Activated CD8-positive, alpha-beta T cell treated with anti-CD3 and anti-CD28 coated beads for 36 hours (primary cell): ENCODE measurements at places on chromosomes 4 and X.

GRCh38 chr4:59630235-59630634 is 1569.9 kb upstream of the ADGRL3 start:
- no peaks in the 10 kb centered on the region for H3K4me1 ChIP-seq
- no peak overlapping the region for H3K4me3 ChIP-seq
- no peak for DNase-seq
- H3K27me3 ChIP-seq, result no peaks in the 10 kb centered on the region
- no peaks in the 10 kb centered on the region for H3K36me3 ChIP-seq

DNA sequence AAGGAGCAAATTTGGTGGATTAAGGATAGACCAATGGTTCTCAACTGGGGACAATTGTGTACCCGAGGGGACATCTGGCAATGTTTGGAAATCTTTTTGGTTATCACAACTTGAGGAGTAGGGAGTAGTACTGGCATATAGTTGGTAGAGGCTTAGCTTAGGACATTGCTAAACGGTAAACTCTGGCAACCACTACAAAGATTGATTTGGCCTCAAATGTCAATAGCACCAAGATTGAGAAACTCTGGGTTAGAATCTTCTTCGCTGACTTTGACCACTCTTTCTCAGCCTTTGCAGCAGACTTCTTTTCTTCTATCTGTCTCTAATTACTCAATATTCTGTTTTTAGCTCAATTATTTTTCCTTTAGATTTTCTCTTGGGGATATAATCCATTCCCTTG is 1.5 kb upstream of the NBDY start:
- H3K36me3 ChIP-seq, result peaks cover 5% of the 10 kb centered on the region
- no peak for DNase-seq
- no peak overlapping the region for H3K4me3 ChIP-seq
- peak overlapping the region; percentile 77 for H3K27ac ChIP-seq

DNA sequence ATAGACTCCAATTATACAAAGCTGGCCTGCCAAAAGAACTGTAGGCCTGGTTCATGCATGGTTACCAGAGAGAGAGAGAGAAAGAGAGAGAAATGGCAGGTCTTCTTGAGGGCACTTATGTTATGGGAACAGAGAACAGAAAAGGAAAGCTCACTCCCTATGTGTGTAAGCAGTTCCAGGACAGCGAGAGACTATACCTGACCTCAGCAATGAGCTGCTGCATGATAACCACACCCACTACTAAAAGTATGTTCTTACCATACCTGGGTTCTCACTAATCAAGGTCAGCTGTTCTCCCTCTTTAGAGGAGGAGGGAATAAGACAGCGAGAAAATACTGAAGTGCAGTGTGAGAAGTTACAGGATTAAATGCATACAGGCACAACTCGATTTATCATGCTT is 583.3 kb downstream of the GBA3 start:
- DNase-seq, result no peak
- H3K4me1 ChIP-seq, result no peaks in the 10 kb centered on the region
- H3K36me3 ChIP-seq, result no peaks in the 10 kb centered on the region
- H3K4me3 ChIP-seq, result no peak overlapping the region

DNA sequence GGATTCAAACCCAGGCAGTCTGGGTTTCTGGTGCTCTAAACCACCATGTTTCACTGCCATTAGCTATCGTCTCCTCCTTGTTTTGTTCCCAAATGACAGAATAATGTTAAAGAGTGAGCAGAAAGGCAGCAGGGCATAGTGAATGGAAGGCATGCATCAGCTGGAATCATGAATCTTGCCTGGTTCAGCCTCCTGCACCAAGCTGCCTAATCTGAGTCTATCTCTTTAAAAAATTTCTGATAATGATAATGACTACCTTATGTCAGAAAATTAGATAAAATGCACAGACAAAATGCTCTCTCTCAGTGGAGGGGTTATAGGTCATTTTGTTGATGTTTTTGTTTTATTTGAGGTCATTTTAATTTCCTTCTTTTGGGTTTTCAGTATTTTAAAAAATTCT is 187.4 kb downstream of the RASL11B start:
- no peak overlapping the region for H3K4me3 ChIP-seq
- H3K27me3 ChIP-seq, result no peaks in the 10 kb centered on the region
- H3K27ac ChIP-seq, result no peak overlapping the region
- DNase-seq, result no peak
- H3K4me1 ChIP-seq, result no peaks in the 10 kb centered on the region

GRCh38 chrX:64739792-64740378 is 236.4 kb downstream of the ZC4H2 start:
- no peak overlapping the region for H3K4me3 ChIP-seq
- H3K27ac ChIP-seq, result no peak overlapping the region
- no peaks in the 10 kb centered on the region for H3K27me3 ChIP-seq
- H3K36me3 ChIP-seq, result no peaks in the 10 kb centered on the region

DNA sequence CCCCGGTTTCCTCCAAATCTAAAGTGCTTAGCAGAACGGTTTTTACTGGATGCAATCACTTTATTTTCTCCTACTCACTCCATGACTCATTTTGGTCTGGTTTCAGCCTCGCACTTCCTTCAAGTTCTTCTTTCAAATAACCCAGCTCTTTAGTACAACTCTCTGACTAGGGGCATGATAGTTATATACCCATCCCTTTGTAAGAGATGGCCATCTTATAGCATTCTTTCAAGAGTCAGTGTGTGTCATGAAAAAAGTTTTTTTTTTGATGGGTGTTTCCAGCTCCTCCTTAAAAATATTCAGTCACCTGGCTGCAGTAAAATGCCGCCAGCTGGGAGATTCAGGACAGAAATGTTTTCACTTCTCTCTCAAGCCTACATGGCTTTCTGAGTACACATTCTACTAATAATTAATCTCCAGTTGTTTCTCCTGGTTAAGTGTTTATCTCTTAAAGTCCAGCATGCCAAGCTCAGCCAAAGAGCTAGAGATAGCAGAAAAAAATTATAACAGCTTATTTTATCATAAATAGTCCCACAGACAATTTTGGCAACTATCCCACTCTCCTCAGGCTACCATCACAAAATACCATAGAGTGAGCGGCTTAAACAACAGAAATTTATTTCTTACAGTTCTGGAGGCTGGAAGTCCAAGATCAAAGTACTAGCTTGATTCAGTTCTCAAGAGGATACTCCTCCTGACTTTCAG is 139.3 kb downstream of the GASK1B start:
- H3K27me3 ChIP-seq, result no peaks in the 10 kb centered on the region
- no peaks in the 10 kb centered on the region for H3K36me3 ChIP-seq
- DNase-seq, result no peak
- no peaks in the 10 kb centered on the region for H3K4me1 ChIP-seq
- H3K27ac ChIP-seq, result no peak overlapping the region

DNA sequence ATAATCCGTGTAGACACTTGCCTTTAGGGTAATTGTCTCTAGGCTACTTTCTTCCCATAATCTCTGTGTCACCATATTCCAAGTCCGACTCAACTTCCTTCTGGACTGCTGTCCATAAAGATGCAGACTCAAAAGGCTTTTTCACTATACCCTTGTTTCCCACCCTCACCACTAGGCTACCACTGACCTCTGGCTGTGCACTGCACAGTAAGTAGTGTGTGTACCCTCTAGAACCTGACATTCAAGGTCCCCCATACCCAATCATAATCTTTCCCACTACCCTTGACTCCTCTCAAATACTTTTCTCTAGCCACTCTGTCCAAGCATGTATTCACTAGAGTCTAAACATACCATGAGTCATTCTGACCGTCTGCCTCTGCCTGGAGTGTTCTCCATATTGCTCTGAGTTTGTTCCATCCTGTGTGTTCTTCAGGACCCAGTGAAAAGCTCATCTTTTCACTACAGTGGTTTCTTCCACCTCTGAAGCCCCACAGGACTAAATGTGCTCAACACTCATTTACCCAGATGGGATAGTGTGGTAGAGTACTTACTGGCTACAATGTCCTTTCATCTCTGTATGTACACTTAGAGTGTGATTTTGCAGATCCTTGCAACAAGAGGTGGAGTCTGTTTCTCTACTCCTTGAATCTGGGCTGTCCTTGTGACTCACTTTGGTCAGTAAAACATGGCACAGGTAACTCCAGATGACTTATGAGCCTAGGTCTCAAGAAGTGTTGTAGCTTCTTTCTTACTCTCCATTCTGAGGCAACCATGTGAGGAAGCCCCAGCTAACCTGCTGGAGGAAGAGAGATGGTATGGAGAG is 17.4 kb downstream of the JADE3 start:
- H3K27me3 ChIP-seq, result peaks cover 3% of the 10 kb centered on the region
- H3K27ac ChIP-seq, result no peak overlapping the region
- no peak for DNase-seq
- H3K4me3 ChIP-seq, result no peak overlapping the region
- H3K4me1 ChIP-seq, result no peaks in the 10 kb centered on the region
- H3K36me3 ChIP-seq, result no peaks in the 10 kb centered on the region
